ENCODE measurements at places on chromosomes 16 and 17.

DNA sequence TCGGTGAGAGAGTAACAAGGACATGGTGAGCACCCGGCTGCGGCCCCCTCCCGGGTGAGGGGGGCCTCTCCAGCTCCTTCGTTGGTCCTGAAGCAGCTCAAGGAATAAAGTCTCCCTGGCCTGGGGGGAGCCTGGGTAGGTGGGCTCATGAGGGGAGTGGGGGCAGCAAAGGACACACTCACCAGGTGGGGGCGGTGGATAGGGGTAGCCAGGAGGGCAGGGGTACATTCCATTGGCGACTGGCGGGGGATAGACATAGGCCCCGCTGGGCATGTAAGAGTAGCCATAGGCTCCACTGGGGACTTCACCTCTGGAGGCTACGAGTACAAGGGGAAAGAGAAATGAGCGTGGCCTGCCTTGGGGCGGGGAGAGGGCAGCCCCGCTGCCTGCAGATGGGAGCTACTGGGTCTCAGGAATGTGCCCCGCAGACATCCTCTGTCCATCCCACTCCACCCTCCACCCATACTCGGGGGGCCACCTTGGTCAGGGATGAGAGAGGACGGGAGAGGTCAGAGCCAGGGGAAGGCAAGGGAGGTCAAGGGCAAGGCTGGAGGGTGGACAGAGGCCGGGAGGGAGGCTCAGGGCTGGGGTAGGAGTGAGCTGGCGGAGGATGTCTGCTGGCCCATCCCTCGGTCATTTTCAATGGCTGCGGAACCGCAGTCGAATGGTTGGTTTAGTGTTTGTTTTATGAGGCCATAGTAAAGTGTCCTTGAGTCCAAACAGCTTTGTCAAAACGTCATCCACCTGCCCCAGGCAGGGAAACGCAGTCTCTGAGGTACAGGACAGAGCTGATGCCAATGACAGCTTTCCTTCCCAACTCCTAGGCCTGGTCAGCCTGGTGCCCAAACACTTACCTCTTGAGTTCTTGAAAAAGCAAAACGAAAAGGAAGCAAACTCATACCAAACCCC lies 3.7 kb upstream of the UNC13D start:
- DNase-seq = no peak

DNA sequence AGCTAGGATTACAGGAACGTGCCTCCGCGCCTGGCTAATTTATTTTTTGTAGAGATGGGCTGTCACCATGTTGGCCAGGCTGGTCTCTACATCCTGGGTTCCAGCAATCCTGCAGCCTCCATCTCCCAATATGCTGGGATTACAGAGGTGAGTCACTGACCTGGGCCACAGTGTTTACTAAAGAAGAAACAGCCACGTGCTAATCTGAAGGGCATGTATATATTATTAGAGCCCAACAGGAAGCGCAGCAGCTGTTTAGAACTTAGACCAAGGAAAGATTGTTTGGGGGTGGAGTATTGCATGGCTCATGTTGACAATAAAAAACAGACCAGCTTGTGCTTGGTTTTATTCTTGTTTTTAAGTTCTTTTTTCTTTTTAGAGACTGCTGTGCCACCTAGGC lies 60.2 kb downstream of the HAPSTR1 start:
- DNase-seq = no peak

DNA sequence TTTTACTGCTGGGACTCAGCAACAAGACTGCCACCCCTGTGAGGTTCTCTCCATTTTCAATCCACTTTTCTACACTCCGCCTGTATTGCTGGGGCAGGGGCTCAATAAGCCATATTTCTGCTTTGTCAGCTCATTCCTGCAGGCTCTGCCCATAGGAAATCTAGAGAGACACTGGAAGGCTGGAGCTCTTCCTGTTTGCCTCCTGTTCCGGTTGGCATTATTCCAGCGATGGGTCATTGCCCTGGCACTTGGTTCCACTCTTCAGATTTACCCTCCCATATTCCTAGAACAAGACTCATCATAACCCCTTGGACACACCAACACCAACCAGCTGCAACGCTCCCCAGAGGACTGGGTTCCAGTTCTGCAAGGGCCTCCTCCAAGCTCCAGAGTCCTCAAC lies 210.4 kb downstream of the CA10 start:
- no peak for DNase-seq

- no peak for DNase-seq
Measured at GRCh38 chr17:44801880-44802279, 28.2 kb downstream of the GJC1 start.

DNA sequence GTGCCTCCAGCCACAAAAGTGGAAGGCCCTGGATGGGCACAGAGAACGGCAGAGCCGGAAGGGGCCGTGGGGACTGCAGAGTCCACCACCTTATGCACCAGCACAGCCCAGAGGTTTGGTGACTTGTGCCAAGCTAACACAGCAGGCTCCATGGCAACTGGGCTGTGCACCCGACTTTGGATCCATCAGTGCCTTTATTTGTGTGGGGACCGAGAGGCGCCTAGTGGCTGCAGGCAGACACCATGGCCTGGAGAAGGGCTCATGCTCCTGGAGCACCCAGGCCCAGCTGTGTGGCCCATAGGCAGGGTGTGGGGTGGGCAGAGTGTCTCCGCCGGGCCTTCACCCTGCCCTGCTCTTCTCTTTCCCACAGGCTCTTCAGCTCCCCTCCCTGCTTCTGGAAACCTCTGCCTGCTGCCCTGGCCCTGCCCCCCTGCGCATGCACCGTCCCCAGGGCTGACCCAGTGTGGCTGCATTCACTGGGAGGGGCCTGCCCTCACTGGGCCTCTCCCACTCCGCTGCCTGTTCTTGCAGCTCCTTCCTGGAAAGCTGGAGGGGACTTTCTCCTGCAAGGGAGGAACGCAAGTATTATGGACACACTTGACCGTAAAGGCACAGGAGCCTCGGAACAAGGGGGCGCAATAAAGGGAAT lies 10.1 kb downstream of the C16orf90 start:
- DNase-seq = no peak

DNA sequence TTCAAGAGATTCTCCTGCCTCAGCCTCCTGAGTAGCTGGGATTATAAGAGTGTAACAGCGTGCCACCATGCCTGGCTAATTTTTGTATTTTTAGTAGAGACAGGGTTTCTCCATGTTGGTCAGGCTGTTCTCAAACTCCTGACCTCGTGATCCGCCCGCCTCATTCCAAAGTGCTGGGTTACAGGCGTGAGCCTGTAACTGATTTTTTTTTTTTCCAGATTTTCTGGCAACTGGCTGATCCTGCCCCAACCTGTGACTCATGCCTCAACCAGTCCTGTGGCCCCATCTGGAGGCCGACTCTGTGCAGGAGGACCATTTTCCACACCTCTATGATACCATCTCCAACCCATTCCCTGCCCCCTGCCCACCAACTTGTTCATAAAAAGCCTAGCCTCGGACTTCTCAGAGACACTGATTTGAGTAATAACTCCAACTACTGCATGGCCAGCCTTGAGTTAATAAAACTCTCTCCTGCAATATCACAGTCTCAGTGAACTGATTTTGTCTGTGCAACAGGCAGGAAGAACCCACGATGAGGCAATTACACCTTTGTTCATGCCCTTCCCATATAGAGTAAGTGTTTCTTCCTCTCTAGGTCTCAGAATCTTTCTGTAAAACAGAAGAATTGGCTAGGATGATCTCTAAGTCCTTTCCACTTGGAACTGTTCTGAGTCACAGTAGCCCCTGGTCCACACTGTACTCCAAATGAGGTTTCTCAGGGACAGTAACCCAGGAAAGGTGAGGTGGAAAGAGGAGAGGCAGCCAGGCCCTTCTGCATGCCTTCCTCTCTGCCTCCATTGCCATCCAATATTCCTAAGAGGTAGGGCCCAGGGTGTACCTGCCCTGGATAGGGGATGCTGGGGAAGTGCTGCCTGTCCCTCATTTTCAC lies 8.8 kb upstream of the CNOT1 start:
- no peak for DNase-seq

- DNase-seq = no peak
Measured at GRCh38 chr17:31724026-31724425, 135.0 kb downstream of the COPRS start.

DNA sequence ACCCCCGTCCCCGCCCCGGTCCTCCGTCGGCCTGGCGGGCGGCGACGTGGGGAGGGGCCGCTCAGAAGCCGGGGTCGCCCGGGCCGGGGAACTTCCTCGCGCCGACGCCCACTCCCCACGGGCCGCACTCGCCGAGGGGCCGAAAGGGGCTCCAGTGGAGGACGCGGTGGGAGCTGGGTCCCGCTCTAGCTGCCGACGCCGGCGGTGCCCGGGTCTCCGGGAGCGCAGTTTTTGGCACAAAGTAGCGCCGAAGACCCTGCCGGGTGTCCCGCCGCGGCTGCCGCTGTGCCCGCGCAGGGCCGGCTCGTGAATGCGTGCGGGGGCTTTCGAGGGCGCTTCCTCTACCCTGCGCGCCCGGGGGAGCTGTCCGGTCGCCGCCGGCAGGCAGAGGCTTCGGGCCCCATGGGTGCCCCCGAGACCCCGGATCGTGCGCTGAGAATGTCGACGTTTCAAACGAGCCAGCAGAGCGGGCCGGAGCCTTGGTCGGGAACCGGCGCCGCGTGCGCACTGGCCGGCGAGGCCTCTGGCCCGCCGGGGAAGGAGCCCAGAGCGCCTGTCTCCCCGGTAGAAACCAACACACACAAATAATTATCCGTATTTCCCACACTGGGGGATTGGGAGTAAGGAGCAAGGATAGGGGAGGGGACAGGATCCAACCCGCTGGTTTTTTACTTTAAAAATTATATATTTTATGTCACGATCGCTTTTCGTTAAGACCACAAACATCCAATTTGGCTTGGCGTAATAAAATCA lies 46.6 kb upstream of the SLC38A10 start:
- no peak for DNase-seq

- DNase-seq = no peak
Measured at GRCh38 chr16:576823-577201, 7.0 kb downstream of the PIGQ start.

DNA sequence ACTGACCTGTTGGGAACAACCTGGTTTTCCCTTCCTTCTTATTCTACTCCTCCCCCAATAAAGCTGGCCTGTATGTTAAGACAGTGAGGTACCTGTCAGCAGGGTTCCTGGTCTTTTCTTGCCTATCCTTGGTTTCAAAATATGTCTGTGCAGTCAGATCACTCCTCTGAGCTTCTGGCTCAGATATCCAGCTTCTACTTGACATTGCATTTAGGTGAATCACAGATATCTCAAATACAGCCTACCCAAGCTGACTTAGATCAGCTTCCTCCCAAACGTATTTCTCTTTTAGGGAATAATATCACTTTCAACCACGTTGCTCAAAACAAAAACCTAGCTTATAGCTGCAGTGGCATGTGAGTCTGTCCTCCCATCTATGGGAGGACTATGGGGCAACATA lies 48.7 kb downstream of the TEX14 start:
- DNase-seq = no peak

Data from hippocampal formation (tissue), 2 donors.